NCI-H1105 treated with DMSO at 0.1 percent for 48 hours (cell line): ENCODE measurements at places on chromosomes 12 and 14.
A peak's percentile ranks its signal among the peaks of the same experiment; 100 is the strongest.

DNA sequence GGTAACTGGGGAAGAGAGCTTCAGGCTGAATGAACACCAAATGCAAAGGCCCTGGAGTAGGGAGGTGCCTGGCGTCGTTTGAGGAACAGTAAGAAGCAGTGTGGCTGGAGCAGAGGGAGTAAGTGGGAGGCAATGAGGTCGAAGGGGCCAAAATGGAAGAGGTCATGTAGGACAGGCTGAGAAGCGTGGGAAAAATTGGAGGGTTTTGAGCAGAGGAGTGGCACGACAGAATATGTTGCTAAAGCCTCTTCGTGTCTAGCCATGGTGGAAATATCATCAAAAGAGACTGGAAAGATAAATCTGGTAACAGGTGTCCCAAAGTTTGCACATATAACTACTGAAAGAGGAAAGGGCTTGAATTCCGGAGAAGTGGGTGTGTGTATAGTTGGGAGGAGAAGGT is 1.9 kb downstream of the TRIM9 start:
- no peak for DNase-seq

GRCh38 chr12:105301696-105302095 is 28.8 kb upstream of the C12orf75 start:
- DNase-seq, result no peak

GRCh38 chr12:123478762-123479161 is 20.8 kb downstream of the SNRNP35 start:
- no peak for DNase-seq

- DNase-seq, result peak; percentile 76
Measured at GRCh38 chr12:116910645-116911451, at the start of gene FBXW8. Gene FBXW8, plus strand, starts transcription at chr12:116910950. Its CDS starts 88 bp downstream, at chr12:116911038.

DNA sequence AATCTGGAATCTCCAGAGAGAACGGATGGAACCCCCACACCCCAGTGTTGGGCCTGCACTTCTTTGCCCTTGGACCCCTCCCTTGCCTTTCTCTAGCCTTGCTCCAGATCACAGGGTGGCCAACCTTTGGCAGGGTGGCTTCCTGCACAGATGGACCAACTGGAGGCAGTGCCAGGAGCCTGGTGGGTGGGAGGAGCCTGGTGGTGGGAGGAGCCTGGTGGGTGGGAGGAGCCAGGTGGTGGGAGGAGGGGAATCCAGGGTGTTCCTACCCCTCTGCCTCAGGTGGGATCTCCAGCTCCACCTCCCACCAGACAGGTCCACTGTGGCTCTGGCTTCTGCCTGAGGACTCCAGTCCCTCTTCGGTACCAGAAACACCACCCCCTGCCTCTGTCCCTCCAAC is 15.0 kb upstream of the ORAI1 start:
- no peak for DNase-seq

DNA sequence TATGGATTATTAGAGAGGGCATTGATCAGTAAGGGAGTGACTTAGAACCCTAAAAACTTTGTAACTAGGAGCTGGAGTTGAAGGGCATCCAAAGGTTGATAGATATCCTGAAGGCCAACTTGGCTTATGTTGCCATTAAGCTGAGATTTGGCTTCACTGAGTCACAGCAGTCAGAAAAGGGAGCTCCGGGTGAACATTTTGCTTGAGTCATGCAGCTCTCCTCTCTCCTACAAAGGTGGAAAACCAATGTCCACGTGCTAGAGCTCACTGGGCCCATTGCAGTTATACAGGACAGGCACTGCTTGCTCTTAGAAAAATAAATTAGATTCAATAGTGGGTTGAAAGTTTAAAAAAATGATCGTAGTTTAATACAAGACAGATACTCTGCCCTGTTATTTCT is 87.3 kb upstream of the LRIG3 start:
- no peak for DNase-seq

DNA sequence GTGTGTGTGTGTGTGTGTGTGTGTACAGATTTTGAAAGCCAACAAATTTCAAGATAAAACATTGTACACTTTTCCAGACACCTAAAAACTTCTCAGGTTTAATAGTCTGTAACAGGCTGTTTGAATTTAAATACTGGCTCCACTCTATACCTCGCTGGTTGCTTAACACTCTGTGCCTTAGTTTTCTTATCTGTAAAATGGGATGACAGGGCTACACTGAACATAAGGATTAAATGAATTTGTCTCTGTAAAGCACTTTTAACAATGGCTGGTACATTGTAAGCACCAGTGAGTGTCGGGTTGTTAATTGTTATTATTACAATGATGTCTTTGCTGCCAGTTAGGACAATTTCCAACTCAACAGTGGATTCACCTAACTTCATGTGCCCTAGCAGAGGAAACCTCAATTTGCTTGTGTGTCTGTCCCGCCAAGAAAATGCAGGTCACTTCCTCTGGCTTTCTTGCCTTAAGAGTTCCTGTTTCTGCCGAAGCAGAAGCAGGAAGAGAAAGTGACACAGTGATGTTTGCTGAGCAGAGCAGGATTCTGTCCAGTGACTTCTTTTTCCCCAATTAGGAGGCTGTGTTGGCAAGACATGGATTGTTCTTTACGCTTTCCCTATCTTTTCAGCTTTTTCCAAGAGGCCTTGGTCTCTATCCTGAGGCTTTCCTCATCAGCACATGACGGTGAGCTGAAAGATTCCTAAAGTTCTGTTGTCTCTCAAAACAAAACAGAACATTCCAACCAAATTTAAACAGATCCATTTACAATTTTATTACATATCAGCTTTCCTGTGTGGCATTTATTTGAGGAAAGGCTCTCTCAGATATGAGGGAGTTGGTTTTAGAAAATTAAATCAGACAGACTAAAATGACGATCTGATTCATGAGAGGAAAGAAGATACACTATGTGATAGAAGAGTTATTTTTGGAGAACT is 154.1 kb upstream of the ATP2B1 start:
- DNase-seq, result no peak

- DNase-seq, result no peak
Measured at GRCh38 chr12:84113666-84114065, 798.9 kb downstream of the SLC6A15 start.

DNA sequence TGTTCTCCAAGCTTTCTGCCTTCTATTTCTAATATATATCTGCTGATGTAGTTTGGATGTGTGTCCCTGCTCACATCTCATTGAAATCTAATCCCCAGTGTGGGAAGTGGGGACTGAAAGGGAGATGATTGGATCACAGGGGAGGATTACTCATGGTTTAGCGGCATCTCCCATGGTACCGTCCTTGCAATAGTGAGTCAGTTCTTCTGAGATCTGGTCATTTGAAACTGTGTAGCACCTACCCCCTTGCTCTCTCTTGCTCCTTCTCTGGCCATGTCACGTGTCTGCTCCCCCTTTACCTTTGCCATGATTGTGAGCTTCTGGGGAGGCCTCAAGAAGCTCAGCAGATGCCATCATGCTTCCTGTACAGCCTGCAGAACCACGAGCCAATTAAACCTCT is 26.2 kb upstream of the ALX1 start:
- no peak for DNase-seq

- no peak for DNase-seq
Measured at GRCh38 chr12:57720606-57721595, 17.6 kb downstream of the AGAP2 start.

- no peak for DNase-seq
Measured at GRCh38 chr14:67932708-67933246, 113.2 kb downstream of the RAD51B start.

GRCh38 chr14:81093651-81094050 is 127.1 kb downstream of the GTF2A1 start:
- no peak for DNase-seq

DNA sequence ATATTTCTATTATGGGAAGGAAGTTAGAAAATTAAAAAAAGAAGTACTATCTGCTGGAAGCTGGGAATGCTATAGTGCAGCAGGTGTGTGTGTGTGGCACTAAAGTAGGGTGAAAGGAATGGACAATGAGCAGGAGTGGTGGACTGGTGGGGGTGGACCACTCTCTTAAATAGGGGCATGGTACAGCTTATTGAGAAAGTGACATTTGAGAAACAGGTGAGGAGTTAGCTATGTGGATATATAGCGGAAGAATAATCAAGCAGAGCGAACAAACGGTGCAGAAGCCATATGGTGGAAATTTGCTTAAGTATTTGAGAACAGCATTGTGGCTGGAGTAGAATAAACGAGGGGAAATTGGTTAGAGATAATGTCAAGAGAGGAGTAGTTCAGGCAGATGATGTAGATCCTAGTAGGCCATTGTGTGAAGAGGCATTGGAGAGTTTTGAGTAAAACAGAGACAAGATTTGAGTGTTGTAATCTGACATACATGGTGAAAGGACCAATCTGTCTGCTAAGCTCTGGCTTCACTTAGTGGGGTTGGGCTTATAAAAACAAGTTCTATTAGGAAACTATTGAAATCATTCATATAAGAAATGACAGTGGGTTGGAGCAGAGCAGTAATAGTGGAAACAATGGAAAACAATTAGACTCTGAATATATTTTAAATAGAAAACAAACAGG is 149.2 kb upstream of the SYT10 start:
- DNase-seq, result no peak

GRCh38 chr12:15544589-15544988 is 222.3 kb downstream of the PTPRO start:
- no peak for DNase-seq

DNA sequence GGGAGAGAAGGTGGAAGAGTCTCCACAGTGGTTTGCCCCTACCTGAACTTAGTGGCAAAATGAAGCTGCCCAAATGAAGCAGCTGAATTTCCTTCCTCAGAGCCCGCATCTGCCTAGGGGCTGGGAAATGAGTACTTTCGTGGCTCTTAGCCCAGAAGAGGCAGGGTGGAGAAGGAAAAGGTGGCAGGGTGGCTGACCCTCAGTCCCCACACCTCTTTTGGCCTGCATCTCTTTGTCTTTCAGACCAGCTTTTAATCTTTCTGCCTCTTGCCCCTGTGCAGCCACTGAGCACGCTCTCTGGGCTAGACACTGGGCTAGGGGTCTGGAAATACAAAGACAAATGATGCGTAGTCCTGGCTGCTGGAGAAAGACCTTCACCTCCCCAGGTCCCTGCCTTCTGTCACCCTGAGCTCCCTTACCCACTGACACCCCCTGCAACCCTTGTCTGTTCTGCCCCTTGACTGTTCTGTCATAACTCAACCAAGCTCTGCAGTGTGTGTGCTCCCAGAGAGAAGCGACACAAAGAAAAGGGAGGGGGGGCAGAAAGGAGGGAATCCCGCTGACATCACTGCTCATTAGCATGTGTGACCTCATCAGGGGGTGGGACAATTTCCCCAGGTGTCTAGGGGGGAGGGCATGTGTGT is 371 bp upstream of the REM2 start:
- DNase-seq, result peak; percentile 79

DNA sequence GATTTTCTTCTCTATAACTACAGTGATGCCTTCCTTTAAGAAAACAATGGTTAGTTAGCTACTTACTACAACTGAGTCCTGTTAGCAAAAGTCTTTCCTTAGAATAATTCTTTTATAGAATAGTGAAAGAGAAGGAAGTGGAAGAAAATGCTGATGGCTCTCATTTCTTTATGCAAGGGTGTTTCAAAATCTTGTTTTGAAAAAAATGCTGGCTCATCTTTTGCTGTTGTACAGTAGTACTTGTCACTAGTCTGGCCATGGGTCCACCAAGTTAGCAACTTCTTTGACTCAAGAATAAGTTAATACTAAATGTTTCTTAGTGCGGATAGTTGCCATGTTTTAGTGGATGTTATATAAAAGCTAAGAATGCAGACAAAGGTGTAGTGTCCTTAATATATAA is 225.4 kb downstream of the PTPRO start:
- no peak for DNase-seq

DNA sequence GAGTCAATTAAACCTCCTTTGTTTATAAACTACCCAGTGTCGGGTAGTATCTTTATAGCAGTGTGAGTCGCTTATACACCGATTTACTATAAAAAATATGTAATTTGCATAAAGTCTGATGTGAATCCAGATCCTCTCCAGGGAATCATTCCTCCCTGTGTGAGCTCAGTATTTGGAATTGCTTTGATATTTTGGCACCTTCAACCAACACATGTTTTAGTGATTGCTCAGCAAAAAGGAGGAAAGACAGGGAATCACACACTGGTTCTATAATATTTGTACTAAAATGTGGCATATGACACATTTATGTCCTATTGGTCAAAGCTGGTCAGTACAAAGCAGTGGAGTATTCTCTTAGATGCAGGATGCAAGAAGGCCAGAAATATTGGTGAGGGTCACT is 703.9 kb upstream of the ATXN7L3B start:
- DNase-seq, result no peak

DNA sequence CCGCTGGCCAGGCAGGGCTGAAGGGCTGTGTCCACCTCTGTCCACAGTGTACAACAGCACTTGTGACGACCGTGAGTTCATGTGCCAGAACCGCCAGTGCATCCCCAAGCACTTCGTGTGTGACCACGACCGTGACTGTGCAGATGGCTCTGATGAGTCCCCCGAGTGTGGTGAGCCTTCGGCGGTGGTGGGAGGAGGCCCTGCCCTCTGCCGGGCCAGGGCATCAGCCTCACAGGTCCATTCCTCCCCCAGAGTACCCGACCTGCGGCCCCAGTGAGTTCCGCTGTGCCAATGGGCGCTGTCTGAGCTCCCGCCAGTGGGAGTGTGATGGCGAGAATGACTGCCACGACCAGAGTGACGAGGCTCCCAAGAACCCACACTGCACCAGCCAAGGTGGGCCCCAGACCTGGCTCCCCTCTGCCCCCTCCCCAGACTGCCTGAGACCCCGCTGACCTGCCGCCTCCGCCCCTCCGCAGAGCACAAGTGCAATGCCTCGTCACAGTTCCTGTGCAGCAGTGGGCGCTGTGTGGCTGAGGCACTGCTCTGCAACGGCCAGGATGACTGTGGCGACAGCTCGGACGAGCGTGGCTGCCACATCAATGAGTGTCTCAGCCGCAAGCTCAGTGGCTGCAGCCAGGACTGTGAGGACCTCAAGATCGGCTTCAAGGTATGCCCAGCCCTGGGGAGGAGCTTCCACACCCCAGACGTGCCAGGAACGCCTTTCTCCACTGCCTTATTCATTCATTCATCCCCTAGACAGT is 20.8 kb upstream of the NXPH4 start:
- no peak for DNase-seq

DNA sequence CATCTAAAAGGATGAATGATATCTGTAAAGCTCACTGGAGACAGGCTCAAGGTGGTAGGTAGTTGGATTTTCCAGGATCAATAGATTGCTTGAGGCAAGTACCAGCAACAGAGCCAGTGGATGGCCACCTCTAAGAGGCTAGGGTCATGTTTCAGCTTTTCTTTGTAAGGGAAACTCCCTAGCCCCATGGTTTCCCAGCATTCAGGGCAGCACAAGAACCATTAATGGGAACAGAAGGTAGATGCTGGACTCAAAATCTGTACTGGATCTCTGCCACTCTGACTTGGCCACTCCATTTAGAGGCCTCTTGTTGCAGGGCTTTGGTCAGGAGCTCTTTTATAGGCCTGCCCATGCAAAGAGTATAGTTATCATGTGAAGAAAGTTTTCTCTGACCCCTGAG is 76.1 kb upstream of the DYRK2 start:
- no peak for DNase-seq

DNA sequence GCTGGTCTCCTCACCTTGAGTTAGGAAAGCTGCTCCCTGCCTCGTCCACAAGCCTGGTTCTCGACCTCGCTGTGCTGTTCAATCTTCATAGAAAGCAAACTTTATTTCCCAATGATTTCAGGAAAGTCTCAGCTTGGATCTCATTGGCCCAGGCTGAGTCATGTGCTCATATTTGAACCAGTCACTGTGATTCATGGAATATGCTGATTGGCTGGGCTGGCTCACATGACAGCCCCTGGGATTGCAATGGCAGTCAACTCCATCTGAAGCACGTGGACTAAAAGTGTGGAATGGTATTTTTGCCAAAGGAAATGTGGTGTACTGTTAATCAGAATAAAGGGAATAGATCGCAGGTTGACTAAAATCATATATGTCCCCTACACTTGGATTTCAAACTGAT is 396.6 kb downstream of the AACS start:
- no peak for DNase-seq
